ENCODE measurements at places on chromosomes 2 and 18.

DNA sequence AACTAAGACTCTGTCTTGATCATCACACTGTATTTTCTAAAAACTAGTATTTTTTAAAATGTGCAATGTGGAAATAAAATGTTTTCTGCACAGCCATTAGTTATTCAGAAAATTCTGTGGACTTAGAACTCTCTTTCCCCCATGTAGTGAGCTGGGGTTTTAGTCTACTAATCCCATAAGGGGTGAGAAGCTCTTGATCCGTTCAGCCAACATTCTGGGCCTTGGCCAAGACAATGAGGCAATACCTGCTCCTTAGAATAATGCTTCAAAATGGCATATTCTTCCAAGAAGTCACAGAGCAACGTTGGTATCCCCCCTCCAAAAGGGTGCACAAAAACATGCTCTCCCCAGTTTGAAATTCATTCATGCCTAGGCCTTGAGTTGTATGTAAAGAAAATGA, 4.0 kb downstream of the REEP1 start:
- no peak for DNase-seq

DNA sequence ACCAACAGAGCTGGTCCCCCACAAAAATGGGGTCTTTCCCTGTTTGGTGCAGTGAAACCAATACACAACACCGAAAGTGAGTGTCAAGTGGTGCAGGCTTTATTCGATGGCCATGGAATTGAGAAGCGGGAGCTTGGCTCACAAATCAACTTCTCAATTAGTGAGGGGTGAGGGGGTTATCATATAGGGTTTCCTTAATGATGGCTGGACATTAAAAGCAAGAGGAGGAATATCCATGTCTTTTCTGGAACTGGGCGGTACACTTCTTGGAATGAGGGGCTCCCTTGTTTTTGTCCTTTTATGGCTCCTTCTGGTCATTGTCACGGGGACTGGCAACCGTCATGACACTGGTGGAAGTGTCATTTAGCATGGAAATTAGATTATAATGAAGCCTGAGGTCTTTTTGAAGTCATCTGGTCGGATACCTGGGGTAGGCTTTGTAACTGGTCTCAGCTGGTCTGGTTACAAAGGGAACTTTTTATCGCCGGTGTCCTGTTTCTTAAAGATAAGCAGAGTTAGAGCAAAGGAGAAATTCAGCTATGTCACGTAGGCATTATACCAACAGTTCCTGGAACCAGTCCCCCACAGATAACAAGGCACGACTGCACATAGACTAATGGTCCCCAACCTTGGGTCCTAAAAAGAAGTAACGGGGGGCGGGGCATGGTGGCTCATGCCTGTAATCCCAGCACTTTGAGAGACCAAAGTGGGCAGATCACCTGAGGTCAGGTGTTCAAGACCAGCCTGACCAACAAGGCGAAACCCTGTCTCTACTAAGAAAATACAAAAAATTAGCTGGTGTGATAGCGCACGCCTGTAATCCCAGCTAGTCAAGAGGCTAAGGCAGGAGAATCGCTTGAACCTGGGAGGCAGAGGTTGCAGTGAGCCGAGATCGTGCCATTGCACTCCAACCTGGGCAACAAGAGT, 93.5 kb upstream of the NDUFV2 start:
- DNase-seq = no peak

DNA sequence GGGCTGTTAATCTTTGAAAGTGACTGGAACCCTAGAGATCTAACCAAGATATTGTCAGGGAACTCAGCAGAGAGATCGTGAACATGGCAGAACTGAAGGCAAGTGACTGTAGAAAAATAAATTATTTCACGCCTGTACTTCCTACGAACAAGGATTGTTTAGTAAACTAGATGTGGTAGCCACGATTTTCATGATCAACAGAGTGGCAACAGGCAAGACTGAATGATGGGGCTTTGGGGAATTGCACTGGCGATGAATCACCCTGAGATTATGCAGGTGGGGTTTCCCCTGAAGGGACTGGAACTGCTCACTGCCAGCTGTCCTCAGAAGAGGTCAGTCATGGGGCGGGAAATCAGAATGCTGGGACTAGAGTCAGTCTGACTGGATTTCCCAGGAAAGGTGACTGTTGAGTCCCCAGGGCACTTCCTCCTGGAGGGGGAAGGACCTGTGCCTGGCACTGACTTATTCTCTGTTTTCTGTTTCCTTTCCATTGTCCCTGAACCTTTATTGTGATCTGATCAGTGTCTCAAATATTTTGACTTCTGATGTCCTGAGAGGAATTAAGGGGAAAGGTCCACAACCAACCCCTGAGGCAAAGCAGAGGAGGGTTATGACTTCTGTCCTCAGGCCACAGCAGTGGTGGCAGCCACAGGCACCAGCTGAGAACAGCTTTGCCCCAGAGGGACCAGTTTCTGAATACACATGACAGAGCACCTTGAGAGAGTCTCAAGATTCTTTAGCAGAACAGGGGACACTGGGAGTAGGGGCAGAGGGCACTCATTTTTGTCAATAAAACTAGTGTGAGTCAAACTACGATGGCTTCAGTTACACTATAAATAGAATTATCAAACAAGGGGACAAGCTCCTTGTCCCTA, 70.0 kb downstream of the NAB1 start:
- peak; percentile 89 for DNase-seq

DNA sequence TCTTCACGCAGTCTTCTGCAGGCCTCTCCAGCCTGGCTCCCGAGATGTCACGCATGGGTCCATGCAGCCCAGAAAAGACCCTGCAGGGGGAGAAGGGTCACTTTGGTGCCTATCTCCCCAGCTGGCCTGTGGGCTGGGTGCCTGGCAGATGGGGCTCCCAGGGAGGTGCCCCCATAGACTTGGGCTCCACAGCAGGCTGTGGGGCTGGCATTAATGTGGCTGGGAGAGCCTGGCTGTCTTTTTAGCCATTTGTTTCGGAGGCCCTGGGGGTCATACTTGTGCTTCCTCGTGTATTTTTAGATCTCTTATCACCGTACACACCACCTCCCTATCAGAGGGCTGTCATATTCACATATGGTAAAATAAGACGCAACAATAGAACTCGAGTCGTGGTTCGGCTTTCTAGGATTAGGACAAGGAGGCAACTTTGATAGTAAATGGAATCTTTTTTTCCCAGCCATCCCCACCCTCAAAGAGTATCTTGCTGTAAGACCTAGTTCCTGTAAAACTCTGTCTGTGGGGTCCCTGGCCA, 74.5 kb downstream of the LRRFIP1 start:
- DNase-seq = no peak

DNA sequence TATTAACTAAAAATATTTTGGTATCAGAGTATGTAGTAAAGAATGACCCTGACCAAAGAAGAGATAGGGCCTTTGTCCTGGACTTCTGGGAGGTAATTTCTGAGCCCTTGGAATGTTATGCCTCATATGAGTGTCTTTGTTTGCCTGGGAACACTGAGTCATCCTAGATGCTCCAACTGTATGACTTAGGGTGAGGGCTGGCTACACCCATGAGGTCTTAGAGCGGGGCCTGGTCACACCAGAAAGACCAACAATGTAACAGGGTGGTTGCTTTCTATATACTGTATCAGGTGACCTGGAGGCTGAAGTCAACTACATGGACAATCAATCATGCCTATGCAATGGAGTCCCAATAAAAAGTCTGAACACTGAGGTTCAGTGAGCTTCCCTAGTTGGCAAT, 253.1 kb downstream of the MBD2 start:
- no peak for DNase-seq

DNA sequence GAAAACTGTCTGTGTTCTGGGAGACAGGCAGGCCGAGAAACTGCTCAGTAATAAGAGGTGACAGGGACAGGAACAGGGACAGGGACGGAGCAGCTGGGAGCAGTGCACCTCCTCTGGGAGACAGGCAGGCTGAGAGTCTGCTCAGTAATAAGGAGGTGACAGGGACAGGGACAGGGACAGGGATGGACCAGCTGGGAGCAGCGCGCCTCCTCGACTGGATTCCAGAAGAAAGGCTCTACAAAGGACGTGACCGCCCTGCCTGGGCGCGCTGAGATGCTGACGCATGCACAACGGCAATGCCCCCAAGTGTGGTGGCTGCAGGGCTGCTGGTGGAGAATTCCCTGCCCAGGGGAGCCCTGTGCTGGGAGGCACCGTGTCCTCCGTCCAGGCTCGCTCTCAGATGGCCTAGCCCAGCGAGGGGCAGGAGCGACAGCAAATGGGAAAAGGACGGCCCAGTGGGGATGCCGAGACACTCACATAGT, 44.2 kb upstream of the PXDN start:
- no peak for DNase-seq

- no peak for DNase-seq
Observed at GRCh38 chr2:8329660-8330622, 351.9 kb upstream of the ID2 start.

GRCh38 chr2:227872676-227873075, 1.2 kb downstream of the DAW1 start:
- DNase-seq = no peak

DNA sequence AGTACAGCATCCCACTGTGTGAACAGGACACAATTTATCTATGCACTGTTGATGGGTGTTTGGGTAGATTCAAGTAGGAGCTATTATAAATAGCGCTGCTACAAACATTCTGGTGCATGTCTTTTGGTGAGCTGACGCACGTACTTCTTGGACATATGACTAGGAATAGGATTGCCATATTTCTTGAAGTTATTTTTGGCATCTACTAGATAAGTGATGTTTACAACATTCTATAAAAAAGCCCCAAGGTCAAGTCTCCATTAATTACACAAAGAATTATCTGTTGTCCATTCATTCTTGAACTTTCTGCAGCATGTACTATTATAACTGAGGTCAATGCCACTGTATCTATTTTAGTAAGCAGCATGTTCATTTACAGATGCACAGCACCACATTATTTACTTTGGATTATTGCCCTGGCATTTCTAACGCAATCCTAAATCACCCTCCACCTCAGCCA, 225.5 kb upstream of the TMEM200C start:
- no peak for DNase-seq

GRCh38 chr18:28439870-28440269, 262.9 kb upstream of the CDH2 start:
- DNase-seq = peak; percentile 7

- no peak for DNase-seq
Observed at GRCh38 chr2:195428673-195429072, 228.4 kb upstream of the SLC39A10 start.

DNA sequence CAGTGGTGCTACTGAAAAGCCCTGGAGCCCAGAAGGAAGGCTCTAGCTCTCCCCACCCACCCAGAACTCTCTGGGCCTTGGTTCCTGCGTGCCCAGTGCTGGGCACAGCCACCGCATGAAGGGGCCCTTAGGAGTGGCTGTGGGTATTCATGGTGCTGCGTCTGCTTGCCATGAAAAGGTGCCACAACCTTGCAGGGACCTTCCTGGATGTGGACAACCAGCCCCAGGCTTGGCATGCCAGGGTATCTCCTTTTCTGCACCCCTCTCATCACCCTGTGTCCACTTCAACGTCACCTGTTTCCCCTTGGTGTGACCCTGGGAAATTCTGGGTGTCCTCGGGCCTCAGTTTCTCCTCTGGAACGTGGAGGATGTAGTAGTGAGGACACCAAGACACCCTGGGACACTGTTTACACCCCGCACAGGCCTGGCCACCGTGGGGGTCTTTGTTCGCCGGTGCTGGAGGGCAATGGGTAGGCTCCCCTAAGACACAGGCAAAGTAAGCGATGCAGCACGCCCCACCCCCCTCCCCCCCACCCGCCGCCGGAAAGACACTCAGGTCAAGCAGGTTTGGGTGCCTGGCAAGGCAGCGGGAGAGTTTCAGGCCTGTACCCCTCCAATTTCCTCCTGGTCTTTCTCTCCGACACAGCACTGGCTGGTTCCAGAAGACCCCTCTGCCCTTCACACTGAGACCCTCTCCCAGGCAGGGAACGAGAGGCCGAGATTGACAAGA, 34.8 kb upstream of the TAF1B start:
- DNase-seq = no peak

- DNase-seq = peak; percentile 26
Observed at GRCh38 chr2:12417786-12418185, 298.9 kb upstream of the TRIB2 start.

- no peak for DNase-seq
Observed at GRCh38 chr2:128818704-128819491, 500.2 kb upstream of the HS6ST1 start.

- no peak for DNase-seq
Observed at GRCh38 chr18:3036108-3036507, 23.2 kb upstream of the LPIN2 start.

- DNase-seq = peak; percentile 76
Observed at GRCh38 chr18:46324087-46324955, 220.1 kb downstream of the HAUS1 start.

DNA sequence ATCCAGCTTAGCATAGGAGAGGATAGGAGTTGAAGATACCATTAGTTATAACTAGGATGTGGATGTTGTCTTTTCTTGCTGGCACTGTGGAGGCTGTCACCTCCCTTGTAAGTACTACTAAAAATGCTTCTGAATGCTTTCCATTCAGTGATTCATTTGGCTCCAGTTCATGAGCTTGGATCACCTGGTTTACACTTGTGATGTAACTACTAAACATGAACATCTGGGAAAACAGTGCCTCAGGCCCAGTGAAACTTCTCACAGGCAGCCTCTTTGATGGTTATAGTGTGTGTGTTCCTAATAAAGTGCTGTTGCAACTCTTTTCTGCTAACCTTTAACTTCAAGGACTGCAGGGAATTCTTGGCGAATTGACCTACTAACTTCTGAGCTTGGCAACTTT, 13.0 kb upstream of the SLC9A2 start:
- DNase-seq = peak; percentile 73

DNA sequence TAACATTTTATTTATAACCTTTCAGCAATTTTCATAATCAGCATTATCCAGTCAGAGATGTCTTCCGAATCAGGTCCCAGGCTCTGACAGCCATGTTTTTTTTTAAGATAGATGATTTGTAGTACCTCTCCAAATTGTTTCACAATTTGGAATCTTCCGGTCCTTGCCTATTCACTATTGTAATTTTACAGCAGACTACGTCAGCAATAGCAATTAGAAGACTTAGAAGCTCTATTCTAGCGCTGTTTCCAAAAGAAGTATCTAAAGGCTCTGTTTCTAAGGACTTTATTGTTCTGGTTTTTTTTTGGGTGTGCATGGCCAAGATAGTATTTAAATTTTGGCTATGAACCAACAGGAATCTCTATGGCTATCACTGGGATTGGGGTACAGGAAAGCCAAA, 94.6 kb upstream of the PELI1 start:
- no peak for DNase-seq

- DNase-seq = no peak
Observed at GRCh38 chr2:232890536-232890895, 20.5 kb downstream of the SNORC start.

DNA sequence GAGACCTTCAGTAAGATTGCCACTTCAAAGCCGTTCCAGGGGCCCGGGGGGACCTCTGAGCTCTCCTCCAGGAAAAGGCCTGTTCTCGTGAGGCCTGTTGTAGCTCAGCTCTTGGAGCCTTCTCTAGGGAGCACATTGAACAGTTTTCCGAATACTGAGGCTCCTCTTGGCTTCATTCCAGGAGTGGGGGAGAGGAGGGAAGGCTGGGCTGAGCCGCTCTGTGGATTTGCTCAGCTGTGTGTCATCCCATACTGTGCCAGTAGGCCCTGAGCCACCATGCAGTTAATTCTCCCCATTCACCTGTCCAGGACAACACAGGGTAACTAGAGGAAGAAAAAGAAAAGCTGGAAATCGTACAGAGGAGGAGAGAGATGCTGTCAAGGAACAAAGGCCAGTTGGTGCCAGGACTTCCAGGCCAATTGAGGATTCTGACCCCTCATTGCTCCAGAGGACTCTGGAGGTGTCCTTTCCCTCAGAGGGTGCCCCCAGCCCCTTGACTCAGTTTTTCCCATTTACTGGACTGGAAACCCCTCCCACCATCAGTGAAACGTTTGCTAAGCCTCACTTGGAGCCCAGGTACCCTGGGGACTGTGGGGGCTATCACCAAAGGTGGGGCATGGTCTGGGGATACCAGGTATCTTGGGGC, 41.4 kb downstream of the HS1BP3 start:
- DNase-seq = peak; percentile 92

GRCh38 chr2:174748948-174749347, 15.3 kb downstream of the CHRNA1 start:
- DNase-seq = peak; percentile 54

Measured in fibroblast of mammary gland (primary cell).